ENCODE measurements at places on chromosomes 6 and 20.

GRCh38 chr6:159836718-159837490 is 36.8 kb downstream of the PNLDC1 start:
- DNase-seq, result no peak

DNA sequence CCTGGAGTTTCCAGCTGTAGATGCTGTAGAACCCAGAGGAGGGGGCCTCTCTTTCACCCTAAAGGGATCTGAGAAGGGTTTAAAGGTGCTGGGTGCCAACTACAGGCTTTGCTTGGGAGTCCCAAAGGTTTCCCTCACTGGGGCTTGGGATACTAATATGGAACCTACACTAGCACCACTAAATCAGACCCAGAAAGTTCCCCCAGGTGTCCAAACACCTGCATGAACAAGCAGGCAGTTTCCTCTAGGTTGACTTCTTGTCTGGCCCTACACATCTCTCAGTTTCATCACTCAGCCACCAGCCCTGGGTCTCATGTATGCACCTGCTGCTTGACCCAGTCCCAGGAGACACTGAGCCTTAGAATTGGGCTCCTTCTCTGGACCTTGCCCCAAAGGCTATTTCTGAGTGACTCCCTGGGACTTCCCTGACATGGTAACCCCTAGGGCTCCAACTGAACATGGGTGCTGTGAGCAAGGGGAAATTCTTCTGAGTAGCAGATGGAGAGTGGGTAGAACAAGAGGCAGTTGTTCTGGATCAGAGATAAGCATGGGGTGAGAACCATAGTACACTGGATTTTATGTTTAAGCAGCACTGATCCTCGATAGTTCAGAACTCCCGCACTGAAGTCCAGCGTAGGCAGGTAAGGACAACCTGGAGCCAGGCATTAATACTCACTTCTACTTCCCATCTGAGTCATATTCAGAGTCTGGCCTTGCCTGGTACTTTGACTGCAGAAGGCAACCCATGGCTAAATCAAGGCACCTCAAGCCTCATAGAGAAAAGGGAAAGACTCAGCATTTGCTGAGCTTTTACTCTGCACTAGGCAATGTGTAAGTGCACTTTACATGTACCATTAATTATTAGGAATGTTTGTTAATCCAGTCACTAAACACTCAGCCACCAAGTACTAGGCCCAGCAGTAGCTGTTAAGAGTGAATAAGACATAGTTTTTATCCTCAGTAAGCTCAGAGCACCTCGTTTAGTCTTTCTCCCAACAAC is 16.8 kb downstream of the BCL2L1 start:
- no peak for DNase-seq

DNA sequence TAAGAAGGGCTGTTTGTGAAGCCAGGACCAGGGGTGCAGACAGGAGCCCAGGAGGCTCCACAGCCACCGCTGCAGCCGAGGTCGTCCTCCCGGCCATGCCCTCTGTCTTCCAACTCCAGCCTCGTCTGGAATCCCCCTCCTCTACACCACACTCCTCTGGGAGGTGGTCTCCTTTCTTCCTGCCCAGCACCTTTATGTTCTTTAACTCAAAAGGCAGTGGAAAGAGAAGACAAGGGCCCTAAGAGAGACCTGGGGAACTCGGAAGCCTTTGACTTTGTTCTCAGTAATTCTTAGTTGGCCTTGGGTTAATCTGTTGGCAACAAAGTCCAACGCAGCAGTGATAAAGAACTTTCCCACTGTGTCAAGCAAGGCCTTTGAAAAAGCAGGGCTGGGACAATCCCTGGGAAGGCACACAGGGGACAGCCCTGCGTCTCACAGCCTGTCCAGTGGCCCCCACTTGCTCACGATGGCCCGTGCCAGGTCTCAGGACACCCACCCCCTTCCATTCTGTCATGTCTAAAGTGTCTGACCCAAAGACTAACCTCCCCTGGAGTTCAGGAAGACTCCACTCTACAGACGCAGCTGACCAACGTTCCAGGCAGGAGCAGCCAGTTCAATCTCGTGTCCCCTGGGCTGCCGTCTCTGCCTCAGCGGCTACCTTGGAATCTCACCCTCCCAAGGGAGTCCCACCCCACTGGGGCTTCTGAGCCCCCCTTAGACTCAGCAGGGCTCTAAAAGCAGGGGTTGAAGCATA is 42.8 kb upstream of the FAM50B start:
- DNase-seq, result no peak

DNA sequence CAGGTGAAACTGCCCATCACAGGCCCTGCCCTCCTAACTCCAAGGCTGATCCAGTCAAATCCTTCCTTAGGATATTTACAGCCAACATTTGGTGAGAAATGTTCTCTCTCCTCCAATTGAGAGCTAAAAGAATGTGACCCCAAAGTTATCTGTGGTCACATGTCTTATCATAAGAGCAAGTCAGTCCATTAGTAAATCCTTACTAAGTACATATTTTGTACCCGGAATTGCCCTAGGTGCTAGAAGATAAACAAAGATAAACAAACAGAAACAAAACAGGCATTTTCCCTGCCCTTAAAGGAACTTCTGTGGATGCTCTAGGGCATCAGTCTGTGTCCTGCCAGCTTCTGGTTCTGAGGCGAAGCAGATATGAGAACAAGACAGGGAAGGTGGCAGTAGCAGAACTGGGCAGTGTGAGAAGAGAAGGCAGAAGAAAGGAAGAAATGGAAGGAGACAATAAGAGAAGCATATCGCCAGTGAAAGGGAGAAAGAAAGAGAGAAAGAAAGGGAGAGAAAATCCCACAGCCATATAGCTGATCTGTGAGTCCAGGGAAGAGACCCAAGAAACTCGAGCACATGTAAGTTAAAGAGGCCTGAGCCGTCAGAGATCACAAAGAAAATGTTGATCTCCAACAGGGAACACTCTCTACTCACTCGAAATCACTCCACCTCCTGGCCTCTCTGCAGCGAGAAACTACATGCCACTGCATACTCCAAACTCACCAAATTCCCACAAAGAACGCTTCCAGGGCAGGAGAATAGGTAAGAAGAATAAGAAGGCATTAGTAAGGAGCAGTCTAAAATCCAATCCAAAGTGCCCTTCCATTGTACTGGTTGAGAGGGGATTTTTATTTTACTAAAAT is 41.7 kb downstream of the CDK5RAP1 start:
- DNase-seq, result no peak

GRCh38 chr6:4319981-4320683 is 184.8 kb upstream of the ECI2 start:
- no peak for DNase-seq
